ENCODE measurements at places on chromosomes 2 and 18.

GRCh38 chr2:43754180-43754579, 19.7 kb upstream of the DYNC2LI1 start:
- no peak for DNase-seq

DNA sequence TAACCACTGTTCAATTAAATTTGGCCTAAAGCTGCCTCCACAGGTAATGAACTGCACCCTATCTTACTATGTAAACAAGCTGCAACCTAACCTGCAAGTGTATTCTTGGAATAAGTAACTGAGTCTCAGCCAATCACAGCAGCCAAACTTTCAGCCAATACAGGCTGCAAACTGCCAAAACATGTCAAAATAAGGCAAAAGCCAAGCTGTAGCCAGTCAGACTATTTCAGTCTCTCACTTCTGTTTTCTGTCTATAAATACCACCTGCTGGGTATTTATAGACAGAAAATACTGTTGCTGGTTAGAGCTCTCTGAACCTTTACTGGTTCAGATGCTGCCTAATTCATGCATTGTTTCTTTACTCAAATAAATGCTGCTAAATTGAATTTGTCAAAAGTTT, 14.3 kb downstream of the C2orf76 start:
- DNase-seq, result no peak

DNA sequence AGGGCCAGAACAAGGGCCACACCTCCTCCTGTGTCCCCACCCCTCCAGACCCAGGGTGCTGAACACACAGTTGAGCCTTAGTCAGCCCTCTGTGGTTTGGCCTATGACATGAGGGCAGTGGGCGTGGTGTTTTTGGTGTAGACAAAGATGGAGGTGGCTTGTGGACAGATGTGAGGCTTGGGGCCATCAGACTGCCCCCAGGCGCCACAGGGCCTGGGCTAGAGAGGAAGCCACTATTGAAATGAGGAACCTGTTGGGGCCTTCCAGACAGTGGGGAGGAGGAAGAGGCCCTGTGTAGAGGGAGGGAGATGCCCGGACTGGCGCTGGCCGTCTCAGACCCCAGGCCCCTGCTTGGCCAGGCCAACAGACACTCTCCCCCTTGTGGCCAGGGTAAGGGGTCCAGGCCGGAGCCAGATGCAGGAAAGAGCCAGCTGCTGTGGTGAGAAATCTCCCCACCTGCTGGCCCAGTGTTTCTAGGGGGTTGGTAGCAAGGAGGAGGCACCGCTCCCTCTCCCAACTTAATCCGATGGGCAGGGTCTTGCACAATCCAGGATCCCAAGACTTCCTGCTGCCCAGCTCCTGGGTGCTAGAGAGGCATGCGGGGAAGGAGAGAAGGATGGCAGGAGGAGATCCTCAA, 53.8 kb downstream of the SMAD7 start:
- no peak for DNase-seq

DNA sequence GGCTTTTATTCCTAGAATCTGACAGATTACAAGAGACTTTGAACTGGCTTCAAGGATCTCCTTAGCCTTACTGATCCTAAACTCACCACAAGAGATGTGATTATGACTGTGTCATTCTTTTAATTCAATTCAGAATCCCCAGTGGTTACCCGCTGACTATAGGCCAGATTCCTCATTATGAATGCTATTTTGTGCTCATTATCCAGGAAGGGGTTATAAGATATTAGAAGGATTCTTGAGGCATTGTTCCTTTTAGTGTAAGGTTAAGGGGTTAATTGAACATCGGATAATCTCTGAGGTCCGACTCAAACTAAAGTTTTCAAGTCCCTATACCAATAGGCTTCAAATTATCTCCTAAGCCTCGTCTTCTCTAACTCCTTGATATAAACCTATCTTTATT, 39.4 kb upstream of the TDRD15 start:
- no peak for DNase-seq

GRCh38 chr2:224429441-224429810, 27.5 kb upstream of the FAM124B start:
- no peak for DNase-seq

- no peak for DNase-seq
These were observed 456 bp upstream of the NFATC1 start for GRCh38 chr18:79395308-79395640.

DNA sequence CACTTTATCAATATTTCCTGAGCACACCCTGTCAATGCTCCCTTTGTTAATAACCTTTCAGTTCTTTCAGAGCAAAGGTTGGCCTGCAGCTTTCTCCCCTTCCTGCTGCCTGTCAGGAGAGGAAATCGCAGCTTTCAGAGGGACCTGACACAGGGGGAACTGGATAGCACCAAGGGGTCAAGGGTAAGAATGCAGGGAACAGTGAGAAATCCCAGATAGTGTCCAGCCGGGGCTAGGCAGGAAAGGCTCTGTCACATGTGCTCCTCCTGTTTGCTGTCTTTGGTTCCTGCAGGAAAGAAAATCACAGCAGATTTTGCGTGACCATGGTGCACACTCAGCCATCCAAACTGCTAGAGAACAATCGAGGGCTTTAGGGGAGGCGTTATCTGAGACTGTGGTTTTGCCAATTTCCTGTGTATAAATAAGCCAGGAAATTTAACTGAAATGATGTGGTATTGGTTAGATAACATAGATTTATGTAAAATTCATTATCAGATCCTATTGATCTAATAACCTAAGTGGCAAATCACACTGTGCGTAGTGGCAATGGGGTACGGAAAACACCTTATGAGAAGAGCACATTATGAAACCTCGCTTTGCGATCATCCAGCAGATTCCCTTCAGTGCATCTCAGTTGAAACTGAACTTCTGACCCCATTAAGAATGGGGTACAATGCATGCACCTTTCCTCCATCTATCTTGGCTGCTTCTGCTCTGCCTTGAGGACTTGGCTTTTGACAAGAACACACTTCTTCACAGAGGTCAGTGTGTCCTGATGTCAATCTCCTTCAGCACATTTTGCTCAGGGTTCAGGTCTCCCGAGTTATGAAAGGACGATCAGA, 178.0 kb downstream of the ICOS start:
- no peak for DNase-seq

All from T-helper 1 cell (primary cell).